Activated T-cell treated with anti-CD3 and anti-CD28 coated beads, Interleukin-2, amount 50 U/mL, for 48 hours (primary cell): ENCODE measurements at places on chromosomes 7 and 10.

DNA sequence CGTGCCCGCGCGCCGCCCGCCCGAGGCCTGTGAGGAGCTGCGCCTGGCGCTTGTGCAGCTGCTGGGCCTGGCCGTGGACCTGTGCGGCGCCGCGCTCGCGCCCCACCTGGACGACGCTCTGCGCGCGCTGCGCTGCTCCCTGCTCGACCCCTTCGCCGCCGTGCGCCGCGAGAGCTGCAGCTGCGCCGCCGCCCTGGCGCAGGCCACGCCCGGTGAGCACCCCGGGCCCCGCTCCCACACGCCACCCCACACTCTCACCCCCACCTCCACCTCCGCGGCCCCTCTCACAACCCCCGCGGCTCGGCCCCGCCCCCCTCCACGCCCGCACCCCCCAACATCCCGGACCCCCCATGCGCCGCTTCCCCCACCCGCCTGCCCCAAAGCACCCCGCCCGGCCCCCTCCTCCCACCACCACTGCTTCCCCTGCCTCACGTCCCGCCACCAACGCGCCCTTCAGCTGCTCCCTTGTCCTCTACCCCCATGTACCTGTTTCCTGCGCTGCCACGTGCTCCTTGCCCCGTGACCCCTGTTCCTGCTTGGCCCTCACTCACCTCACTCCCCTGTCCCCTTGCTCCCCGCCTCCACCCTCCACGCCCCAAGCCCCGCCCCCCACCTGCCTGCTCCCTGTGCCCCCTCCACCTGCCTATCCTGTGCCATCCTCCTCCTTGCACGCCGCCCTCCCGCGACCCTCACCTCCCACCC is at the start of gene PRKAR1B:
TSS of gene PRKAR1B (minus strand) at position 178 of the 702 bp plus-strand sequence. CDS start 15,776 bp downstream, outside the sequence.
- peak; percentile 47 for DNase-seq

DNA sequence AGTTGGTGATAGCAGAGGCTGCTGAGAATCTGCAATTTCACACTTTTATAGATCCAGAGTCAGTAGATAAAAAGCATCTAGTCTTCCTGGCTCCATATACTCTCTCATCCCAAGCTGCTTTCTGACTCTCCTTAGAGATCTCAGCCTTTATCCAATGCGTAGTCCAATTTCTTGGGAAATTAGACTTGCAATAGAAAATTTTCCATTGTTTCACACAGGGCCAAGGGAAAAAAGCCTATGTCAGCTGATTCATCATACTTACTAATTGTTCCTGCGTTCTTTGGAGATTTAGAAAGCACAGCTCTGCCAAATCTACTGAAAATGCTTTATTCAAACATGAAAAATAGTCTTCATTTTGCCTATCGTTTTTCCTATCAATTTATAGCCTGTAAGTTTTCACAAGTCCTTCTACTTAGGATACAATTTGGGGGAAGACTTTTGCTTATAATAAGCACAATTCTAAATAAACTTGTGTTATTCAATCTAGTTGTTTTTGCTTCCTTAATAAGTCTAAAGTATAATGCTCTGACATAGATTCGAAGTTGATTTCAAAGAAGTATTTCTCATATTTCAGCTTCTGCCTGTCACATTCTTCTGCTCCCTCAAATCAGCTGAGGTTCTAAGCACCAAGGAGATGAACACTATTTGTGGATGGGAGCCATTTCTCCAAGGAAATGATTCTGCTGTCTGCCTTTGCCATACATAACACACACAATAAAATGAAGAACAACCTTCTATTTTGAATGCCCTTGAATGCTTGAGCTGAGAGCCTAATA is 165.4 kb downstream of the ADAM12 start:
- no peak for DNase-seq

- DNase-seq, result no peak
Observed at GRCh38 chr7:66452165-66452564, 176.5 kb upstream of the KCTD7 start.

- DNase-seq, result no peak
Observed at GRCh38 chr7:130154501-130155317, 50.5 kb downstream of the TMEM209 start.

GRCh38 chr7:81402227-81402626 is 367.6 kb downstream of the HGF start:
- no peak for DNase-seq

- no peak for DNase-seq
Observed at GRCh38 chr10:17882557-17882956, 69.2 kb upstream of the SLC39A12 start.
